ENCODE measurements at places on chromosomes 13 and 19.

DNA sequence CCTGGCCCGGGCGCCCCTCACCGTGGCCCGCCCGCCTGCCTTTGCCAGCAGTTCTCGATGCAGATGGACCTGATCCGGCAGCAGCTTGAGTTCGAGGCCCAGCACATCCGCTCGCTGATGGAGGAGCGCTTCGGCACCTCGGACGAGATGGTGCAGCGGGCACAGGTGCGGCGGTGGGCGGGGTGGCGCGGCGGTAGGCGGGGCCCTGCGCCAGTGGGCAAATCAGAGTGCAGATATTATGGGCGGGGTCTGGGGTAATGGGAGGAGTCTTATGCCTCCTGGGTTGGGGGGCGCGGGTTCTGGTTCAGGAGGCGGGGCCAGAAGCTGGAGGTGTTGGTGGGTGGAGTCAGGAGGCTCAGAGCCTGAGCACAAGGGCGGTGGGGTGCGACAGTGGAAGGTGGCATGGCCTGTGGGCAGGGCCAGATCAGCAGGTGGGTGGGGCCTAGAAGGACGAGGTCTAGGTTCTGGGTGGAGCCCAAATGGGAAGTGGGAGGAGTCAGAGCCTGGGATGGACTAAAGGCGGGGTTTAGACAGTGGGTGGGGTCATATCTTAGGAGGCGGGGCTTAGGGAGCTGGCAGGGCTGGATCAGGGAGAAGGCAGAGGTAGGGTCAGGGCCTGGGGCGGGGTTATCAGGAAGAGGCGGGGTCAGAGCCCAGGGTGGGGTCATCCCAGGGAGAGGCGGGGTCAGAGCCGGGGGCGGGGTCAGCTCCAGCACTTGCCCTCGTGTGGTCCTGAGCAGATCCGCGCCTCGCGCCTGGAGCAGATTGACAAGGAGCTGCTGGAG lies 5.6 kb downstream of the APC2 start:
- no peak for DNase-seq

DNA sequence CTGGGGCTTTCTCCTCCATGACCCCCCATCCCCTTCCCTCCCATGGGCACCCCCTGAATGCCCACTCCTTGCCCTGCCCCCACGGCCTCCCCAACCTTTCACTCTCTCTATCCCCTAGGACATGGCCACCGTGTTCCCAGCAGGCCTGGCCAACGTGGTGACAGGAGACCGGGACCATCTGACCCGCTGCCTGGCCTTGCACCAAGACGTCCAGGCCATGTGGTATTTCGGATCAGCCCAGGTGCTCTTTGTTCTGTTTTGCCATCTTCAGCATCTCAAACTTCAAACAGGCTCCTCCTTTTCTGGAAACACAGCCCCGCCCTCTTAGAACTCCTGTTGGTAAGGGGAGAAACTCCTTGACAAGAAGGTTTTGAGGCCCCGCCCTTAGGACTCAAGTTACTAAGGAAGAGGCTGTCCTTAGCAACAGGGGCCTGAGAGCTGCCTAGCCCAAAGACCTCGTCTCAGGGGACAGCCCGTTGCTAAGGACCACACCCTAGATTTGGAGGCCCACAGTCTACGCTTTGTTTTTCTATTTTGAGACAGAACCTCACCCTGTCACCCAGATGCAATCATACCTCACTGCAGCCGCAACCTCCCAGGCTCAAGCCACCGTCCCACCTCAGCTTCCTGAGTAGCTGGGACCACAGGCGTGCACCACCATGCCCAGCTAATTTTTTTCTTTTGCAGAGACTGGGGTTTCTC lies 5.1 kb upstream of the FLT3LG start:
- peak; percentile 90 for DNase-seq

DNA sequence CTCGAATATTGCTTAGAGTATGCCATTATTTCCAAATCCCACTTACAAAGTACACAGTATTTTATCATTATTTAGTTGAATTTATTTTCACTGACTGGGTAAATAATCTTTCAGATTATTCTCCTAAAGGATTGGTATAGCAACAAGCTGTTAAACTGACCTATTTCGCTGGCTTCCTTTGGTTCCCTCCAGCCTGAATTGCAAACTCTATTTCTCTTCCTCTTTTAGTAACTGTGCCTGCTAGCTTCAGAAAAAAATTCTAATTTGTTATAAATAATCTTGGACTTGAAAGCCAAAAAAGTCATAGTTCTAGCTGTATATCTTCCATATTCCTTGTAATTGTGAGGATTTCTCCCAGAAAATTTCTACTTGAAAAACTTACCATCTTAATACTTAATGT lies 15.0 kb upstream of the CCNA1 start:
- DNase-seq: no peak

DNA sequence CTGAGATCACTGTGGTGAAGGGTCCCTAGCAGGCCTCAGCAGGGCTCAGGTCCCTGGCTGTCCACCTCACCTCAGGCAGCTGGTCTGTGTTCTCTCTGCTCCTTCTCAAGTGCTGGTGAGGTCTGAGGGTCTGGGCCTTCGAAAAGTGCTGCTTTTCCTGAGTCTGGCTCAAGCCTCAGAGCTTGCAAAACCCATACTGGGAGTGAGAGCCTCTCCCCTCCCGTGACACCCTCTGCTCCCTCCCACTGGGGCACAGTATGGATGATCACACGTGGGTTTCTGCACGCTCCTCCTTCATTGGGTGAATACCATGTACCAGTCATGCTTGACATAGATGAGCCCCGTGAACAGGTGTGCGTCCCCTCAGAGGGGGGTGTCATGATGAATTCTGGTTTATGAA lies 73.3 kb upstream of the WASF3 start:
- DNase-seq: no peak

DNA sequence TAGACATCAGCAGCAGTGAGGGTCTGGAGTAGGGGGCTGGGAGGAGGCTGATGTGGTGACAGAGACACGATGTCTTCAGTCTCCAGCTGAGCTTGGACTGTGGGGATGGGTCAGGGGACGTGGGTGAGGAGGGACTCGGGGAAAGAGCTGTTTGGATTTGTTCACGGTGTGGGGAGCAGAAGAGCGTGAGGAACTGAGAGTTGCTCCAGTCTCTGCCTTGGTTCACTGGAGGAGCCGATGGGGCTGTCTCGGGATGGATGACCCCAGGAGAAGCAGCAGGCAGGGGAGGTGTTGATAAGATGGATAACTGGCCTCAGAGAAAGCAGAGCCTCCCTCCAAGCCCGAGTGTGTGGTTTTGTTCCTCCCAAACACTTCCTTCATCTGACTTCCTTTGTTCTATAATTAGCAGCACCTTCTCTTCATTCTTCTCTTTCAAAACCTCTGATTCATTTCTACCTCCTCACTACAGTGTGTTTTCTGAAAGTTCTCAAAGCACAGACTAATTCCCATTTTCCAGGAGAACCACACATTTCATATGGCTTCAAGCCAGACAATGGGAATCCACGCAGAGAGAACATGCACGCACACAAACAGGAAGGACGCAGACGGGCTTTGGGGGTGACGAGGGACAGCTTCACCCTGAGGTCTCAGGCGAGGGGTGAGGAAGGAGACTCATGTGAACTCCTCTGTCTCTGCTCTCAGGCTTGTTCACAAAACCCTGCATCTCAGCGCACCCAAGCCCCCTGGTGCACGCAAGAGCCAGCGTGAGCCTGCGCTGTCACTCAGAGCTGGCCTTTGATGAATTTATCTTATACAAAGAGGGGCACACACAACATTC lies 18.6 kb downstream of the LAIR2 start:
- DNase-seq: no peak

DNA sequence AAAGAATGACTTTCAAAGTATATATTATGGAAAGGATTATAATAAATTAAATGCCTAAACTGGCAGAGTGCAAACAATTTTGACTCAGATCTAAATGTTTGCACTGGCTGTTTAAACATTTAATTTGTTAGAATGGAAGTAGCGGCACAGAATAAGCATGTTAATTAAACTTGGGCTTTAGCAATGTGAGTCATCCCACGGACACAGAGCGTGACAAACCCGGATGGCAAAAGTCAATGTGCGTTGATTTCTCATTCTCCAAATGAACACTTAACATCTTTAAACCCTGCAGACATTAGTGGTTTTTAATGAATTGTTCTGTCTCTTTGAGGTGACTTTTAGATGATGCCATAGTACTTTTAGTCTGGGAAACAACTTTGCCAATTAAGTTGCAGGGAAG lies 38.4 kb downstream of the PCDH8 start:
- DNase-seq: no peak

- DNase-seq: no peak
These were observed 349.0 kb downstream of the EFNB2 start for GRCh38 chr13:106186366-106187030.

- no peak for DNase-seq
These were observed at the start of gene CERS1 for GRCh38 chr19:18895824-18896341. TSS of gene CERS1 (minus strand) at chr19:18896158. CDS start at chr19:18896072, 86 bp downstream.

DNA sequence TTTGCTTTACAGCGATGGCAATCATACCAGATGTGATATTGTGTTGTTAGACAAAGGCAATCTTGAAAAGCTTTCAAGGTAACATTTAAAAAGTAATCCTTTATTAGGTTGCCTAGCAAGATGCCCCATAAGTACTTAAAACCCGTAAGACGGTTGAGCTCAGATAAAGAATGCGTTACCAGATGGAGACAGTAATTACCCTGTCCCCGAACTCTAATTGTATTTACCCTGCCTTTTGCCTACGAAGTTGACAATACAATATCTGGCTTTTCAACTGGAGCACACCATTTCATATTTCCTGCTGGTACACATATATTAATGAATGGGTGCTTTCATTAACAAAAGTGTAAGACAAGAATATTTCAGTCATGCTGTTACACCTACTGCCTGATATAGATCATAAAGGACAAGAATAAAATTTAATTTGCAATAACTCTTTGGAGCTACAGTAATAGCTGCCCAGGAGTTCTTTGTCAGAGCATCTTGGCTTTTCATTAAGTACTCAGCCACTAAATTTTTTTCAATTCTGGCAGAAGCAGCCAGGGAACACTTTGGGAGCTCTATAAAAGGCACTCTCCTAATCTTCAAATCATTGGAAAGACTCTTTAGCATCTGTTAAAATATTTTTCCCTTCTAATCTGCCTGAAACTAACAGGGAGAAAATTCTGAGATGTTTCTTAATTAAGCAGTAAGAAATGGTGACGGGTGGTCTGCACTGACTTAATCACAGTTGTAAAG lies 63.8 kb downstream of the DCT start:
- no peak for DNase-seq

DNA sequence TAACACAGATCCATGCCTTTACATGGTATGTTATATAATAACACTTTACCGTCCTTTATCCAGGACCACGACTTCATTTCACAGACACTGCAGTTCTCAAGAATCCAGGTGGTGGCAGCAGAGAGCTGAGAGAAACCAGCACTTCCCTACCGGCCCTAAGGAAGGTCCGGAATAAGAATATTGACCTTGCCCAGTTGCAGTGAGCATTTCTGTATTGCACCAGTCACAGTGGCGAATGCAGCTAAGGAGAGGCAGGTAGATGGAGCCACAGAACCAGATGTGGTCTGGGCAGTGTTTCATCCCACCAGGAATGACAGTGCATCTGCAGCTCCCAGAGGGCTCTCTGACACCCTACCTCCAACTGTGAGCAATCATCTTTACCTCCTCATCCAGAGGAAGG lies 44.6 kb downstream of the ZNF787 start:
- no peak for DNase-seq

DNA sequence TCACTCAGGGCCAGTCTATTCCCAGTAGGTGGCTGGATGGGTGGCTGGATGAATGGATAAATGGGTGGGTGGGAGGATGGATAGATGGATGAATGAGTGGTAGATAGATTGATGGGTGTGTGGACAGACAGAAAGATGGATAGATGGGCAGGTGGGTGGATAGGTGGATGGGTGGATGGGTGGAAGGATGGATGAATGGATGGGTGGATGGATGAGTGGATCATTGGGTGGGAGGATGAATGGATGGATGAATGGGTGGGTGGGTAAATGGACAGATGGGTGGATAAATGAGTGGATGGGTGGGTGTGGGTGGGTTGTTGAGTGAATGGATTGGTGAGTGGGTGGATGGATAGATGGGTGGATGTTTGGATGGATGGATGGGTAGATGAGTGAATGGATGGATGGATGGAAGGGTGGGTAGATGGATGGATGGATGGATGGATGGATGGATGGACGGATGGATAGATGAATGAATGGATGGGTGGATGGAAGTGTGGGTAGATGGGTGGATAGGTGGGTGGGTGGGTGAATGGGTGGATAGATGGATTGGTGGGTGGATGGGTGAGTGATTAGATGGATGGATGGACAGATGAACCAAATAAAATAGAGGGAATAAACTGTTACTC lies 27.1 kb upstream of the CCNE1 start:
- no peak for DNase-seq

All from stimulated activated CD4-positive, alpha-beta T cell treated with anti-CD3 and anti-CD28 coated beads, TNF-alpha, amount 100 ng/mL, for 1 hour (primary cell).